ENCODE measurements at places on chromosomes 16 and 17. TPM values are rescaled to one million over a fixed set of nuclear protein-coding genes. Genes with fewer than 3 reads are reported as not detected.
A peak's percentile ranks its signal among the peaks of the same experiment; 100 is the strongest.

- peak; percentile 2 for DNase-seq
- peaks cover 55% of the 10 kb centered on the region for H3K36me3 ChIP-seq
- H3K4me3 ChIP-seq = no peak overlapping the region
- H3K27me3 ChIP-seq = no peaks in the 10 kb centered on the region
Observed at GRCh38 chr16:2090777-2091546, 43.2 kb downstream of the TSC2 start.

The SDR42E2 gene
- 1.9 TPM for total RNA-seq

GRCh38 chr17:78133971-78134898, 3.7 kb downstream of the TMC8 start:
- H3K4me3 ChIP-seq = peak overlapping the region; percentile 52
- peaks cover 71% of the 10 kb centered on the region for H3K36me3 ChIP-seq
- H3K4me1 ChIP-seq = peaks cover 41% of the 10 kb centered on the region
- peak; percentile 78 for DNase-seq
- H3K27me3 ChIP-seq = no peaks in the 10 kb centered on the region
- peak overlapping the region; percentile 58 for H3K27ac ChIP-seq

DNA sequence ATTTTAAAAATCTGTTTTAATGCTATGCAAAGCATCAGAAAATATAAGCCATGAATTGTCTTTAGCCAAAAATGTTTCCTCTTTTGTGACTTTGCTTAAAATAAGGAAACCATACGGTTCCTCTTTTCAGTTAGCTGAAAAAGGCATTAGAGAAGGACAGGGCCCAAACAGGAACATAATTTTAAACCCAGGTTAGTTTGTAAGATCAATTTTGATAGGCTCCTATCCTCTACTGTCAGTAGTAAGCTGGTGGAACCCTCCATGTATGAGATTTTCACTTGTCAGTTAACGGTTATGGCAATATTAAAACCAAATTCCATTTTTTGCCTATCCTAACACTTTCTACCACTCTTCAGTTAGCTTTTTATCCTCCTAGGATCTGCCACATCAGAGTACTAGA, 4.3 kb downstream of the EVI2B start:
- peak overlapping the region; percentile 75 for H3K4me3 ChIP-seq
- no peaks in the 10 kb centered on the region for H3K36me3 ChIP-seq
- H3K27me3 ChIP-seq = no peaks in the 10 kb centered on the region
- peaks cover 19% of the 10 kb centered on the region for H3K4me1 ChIP-seq

The PIRT gene
- not detected for total RNA-seq

- H3K4me3 ChIP-seq = no peak overlapping the region
- H3K27ac ChIP-seq = peak overlapping the region; percentile 79
- H3K27me3 ChIP-seq = no peaks in the 10 kb centered on the region
- H3K4me1 ChIP-seq = no peaks in the 10 kb centered on the region
- no peak for DNase-seq
- H3K36me3 ChIP-seq = no peaks in the 10 kb centered on the region
Observed at GRCh38 chr16:78896280-78896679, 704.3 kb downstream of the MAF start.

DNA sequence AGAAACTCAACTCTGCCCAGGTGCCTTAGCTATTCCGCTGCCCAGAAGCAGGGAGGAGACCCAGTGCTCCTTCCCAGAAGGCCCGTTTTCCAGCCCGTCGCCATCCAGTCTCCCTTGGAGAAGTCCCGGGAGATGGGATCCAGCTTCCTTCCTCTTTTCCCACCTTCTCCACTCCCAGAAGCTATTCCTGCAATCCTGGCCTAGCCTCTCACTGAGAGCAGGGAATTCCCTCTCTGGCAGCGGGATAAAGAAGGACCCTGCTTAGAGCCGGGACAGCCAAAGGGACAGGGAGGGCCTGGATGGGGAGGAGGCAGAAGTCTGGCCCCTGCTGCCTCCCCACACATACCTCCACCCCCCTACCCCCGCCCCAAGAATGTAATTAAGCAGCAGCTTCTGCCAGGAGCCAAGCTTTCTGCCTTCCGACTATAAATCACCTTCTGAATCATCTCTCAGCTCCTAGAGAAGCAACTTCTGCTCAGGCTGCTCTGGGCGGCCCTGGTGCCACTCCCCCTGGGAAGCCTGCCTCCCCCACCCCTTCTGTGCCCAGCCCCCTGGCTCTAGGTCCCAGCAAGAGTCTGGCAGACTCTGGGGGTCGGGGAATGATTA, 6.4 kb downstream of the WNT3 start:
- DNase-seq = no peak
- no peaks in the 10 kb centered on the region for H3K36me3 ChIP-seq
- no peak overlapping the region for H3K4me3 ChIP-seq
- H3K27ac ChIP-seq = no peak overlapping the region
